ENCODE measurements at places on chromosomes 13 and 19.

DNA sequence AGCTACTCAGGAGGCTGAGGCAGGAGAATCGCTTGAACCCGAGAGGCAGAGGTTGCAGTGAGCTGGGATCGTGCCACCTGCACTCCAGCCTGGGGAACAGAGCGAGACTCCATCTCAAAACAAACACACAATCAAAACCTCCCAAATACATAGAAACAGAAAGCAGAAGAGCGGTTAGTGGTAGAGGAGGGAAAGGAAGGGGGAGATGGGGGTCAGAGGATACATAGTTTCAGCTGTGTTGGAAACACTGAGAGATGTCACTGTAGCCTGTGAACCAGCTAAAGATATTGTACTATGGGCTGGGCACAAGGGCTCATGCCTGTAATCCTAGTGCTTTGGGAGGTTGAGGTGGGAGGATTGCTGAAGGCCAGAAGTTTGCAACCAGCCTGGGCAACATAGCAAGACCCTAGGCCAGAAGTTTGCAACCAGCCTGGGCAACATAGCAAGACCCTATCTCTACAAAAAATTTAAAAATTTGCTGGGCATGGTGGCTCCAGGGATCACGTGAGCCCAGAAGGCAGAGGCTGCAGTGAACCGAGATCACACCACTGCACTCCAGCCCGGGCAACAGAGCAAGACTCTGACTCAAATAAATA is 49.9 kb downstream of the GNG7 start:
- DNase-seq: no peak

DNA sequence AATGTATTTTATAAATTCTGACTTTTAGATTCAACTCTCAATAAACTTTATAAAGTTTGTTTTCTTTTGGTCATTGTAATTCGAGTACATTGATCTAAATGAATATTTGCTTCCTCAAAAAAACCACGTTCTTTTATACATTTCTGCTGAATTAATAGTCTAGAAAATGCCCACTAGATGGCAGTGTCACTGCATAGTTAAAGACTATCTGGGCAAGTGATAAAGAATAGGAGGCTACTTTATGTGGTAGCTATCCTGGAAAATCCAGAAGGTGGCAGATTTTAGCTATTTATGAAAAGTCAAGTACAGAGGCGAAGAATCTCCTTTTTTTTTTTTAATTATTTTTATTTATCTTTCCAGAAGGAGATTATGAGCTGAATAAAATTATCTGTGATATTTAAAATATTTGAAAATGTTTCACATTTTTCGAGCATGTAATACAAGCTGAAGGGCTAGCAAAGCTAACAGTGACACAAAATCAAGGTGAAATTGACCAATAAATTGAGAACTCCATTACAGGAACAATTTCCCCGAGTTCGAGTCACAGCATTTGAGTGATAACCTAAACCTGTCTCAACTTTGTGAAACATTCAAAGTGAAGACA is 221.8 kb downstream of the OLFM4 start:
- peak; percentile 58 for DNase-seq

GRCh38 chr19:51799774-51800472 is 5.0 kb downstream of the FPR3 start:
- DNase-seq: no peak

DNA sequence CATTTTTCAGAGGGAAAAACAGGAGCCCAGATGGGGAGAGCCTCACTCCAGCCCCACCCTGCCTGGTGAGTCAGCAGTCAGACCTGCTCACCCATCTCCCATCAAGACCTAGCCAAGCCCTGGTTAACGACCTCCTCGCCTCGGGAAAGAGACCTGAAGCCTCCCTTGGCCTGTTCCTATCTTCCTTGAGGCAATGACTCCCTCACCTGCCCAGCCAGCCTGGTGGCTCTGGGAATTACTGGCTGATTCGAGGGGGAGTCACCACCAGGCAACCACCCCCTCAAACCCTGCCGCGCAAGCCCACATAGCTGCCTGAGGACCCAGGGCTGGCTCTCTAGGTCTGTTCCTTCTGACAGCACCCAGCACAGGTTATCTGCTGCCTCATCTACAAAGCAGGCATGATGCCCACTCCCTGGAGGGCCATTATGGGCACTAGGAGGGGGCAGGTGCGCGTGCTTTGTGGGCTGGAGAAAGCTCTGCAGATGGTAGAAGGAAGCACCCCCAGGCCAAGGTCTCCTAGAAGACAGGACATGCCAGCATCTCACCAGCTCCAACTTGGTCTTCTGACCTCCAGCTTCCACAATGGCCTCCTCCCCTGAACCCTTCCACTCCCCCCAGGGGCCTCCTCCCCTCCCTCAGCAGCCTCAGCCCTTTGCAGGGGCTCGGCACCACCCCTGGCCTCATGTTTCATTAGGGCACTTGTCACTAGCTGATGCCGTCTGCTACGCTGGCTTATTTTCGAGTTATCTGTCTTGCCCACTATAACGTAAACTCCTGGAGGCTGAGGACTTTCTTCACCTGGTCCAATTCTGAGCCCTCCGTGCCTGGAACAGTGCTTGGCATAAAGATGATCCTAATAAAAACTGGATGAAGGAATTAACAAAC is 10.4 kb downstream of the DEDD2 start:
- peak; percentile 21 for DNase-seq

DNA sequence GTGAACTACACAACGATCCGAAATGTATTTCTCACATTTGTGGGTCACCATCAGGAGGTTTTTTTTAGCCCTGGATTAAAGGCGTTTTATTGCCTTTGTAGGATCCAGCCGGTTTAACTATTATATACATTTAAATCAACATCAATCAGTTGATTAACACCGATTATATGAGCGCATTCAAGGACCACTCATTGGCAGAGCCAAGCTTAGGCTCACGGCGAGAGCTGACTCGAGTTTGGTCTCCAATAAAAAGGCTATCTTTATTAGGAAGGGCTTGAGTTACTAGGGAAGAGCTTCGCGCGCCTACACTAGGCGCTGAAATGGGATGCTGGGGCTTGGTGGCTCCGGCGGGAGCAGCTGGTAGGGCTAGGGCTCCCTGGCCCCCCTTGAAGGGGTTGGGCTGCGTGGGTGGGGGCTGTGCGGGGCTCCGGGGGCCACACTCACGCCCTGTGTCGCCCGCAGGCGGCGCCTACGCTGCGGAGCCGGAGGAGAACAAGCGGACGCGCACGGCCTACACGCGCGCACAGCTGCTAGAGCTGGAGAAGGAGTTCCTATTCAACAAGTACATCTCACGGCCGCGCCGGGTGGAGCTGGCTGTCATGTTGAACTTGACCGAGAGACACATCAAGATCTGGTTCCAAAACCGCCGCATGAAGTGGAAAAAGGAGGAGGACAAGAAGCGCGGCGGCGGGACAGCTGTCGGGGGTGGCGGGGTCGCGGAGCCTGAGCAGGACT is 4.2 kb downstream of the PDX1 start:
- no peak for DNase-seq

- DNase-seq: peak; percentile 96
Measured at GRCh38 chr19:6020166-6020882, 42.4 kb upstream of the RANBP3 start.

DNA sequence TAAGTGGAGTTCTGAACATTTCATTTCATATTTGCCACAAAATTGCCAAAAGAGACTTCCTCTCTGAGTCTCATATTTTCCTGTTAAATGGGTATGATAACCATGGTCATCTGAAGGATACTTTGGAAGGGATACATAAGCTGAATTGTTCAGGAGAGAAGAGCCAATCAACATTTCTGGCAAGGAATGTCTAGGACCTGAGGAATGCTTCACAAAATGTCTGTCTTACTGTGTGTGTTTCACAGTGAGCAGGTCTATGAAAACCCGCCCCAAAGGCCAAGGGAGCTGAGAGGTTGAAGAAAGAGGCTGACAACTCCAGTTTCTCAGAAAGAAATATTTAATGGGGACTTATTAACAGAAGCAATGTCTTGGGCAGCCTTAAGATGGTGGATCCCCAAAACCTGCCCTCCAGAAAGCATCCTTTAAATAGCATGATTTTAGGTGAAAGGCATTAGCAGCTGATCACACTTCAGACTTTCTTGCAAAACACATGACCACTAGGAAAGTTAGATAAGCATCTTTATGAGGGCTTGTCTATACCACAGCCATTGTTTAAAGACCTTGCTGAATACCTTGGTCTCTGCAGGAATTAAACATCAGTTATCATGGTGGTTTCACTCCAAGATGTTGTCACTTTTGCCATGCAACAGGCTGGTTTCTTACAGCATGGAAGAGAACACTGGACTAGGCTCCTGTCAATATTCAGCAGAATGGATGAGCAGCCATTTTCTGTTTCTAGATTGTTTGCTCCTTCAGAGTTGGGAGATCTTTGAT is 78.9 kb downstream of the TNFSF11 start:
- DNase-seq: no peak

DNA sequence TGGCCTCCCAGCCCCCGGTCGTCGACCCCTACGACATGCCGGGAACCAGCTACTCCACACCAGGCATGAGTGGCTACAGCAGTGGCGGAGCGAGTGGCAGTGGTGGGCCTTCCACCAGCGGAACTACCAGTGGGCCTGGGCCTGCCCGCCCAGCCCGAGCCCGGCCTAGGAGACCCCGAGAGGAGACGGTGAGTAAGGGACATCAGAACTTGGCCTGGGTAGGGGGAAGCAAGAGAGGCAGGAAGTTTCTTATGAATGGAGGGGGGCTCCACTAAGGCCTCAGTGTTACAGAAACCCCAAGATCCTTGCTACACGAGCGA is 2.9 kb downstream of the FOSB start:
- no peak for DNase-seq

- no peak for DNase-seq
Measured at GRCh38 chr19:41330481-41330880, 20.5 kb downstream of the CCDC97 start.

DNA sequence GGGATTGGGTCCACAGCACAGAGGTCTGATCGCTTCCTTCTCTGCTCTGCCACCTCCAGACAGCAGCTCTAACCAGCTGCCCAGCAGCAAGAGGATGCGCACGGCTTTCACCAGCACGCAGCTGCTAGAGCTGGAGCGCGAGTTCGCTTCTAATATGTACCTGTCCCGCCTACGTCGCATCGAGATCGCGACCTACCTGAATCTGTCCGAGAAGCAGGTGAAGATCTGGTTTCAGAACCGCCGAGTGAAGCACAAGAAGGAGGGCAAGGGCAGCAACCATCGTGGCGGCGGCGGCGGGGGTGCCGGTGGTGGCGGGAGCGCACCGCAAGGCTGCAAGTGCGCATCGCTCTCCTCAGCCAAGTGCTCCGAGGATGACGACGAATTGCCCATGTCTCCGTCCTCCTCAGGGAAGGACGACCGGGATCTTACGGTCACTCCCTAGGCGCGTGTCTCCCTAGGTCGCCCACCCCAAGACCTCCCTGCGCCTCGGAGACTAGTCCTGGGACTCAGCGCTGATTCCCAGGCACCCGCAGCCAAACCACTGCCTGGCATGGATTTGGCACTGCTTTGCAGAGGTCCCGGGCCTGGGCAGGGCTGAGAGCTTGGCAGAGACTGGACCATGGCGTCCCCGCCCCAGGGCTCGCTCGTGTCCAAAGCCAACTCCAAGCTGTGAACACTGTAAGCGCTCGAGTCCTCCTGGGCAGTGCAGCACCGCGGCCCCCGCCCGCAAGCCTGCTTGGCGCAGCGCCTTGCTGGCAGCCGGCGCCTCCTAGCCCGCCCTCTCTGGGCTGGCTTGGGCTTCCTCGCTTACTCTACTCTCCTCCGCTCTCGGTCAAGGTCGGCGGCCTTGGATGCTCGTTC is 1.5 kb downstream of the GSX1 start:
- no peak for DNase-seq

- DNase-seq: no peak
Measured at GRCh38 chr13:63614874-63615612, 2199.4 kb upstream of the PCDH20 start.

GRCh38 chr19:10887616-10888367 is 16.4 kb downstream of the CARM1 start:
- DNase-seq: no peak

- peak; percentile 82 for DNase-seq
Measured at GRCh38 chr19:55080121-55080967, 4.7 kb downstream of the EPS8L1 start.

DNA sequence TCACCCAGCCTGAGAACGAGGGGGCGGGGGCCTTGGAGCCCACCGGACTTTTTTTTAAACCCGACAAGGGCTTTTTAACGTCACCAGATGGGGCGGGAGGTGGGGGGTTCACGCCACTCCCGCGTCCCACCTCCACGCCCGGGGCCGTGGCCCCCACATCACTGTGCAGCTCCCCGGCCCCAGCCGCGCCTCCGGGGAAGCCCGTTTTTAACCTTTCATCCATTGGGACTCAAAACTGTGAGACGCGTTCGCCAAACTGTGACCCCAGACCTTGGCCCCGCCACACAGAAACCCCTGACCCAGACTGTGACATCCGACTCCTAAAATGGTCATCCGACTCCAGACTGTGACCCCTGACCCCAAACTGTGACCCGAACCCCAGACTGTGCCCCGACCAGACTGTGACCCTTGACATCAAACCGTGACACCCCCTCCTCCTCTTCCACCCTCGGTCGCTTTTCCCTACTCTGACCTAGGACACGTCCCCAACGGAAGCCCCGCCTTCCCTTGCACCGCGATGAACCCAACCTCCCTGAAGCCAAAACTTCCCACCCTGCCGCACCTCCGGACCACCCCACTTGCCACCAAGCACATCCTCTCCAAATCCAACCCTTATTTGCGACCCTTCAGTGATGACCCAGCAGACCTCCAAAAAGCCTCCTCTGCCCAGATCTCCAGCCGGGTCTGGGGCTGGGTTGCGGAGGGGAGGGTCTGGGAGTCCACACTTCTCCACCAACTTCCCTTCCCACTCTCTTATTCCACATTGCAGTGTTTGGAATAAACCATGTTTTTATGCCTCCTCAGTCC is 1.5 kb upstream of the GRWD1 start:
- no peak for DNase-seq

- no peak for DNase-seq
Measured at GRCh38 chr13:92487238-92487637, 739.4 kb upstream of the GPC6 start.

DNA sequence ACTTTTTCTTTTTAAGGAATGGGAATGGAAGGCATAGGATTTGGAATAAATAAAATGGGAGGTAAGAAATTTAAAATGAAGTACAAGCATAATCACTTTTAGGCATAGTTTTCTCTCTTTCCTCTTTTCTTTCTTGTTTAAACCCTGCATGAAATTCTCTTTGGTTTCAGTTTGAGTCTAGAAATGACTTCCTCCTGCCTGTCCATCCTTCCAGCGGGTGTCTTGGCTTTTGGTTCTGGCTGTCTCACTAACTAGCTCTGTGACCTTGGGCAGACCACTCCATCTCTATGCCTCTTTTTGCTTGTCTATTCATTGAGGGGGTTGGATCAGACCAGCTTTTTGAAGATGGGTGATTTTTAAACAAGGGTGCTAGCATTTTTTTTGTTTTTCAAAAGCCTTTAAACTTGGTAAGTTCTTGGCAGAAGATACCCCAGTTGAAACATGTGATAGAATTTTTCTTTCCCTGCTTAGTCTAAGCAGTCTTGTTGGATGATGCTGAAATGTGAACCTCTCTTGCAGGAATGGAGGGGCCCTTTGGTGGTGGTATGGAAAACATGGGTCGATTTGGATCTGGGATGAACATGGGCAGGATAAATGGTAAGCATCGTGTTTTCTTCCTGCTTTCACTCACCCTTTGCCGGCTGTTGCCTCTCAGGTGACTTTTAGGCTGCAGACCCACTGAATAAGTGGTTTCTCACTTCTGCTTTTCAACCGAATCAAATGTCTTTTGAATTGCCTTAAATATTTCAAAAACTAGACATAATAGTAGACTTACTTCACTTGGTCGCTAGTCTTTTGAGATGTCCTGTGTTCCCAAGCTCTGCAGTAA is 28.6 kb downstream of the PRAM1 start:
- no peak for DNase-seq

Measured in NCI-H2029 (cell line).